NT2/D1 (cell line): ENCODE measurements at places on chromosomes 12 and 14.

- DNase-seq, result no peak
Measured at GRCh38 chr12:79086541-79087296, 222.1 kb downstream of the SYT1 start.

DNA sequence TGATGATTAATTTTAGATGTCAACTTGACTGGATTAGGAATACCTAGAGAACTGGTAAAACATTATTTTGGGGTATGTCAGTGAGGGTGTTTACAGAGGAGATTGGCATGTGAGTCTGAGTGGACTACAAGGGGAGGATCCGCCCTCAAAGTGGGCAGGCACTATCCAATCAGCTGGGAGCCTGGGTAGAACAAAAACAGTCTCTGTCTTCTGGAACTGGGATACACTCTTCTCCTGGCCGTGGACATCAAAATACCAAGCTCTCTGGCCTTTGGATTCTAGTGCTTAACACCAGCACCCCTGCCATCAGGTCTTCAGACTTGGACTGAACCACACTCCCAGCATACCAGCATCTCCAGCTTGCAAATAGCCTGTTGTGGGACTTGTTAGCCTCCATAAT is 4.4 kb upstream of the SCAF11 start:
- no peak for DNase-seq

DNA sequence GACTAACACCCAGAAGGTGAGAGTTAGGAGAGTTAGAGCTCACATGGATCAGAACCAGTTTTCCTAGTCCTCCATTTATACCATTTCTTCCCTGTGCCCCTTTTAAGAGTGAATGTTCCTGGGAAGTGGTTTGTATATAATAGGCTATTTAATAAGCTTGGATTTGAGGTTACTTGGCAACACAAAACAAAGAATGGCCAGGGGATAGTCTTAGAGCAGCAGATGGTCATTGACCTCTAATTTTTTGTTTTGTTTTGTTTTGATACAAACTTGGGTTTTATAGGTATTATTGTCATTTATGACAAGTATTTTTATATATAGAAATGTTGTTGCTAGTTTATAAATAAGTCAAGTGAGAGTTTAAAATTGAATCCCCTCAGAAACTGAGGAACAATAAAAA is 35.8 kb downstream of the VEZT start:
- no peak for DNase-seq

GRCh38 chr14:78638926-78639325 is 468.8 kb downstream of the NRXN3 start:
- no peak for DNase-seq

DNA sequence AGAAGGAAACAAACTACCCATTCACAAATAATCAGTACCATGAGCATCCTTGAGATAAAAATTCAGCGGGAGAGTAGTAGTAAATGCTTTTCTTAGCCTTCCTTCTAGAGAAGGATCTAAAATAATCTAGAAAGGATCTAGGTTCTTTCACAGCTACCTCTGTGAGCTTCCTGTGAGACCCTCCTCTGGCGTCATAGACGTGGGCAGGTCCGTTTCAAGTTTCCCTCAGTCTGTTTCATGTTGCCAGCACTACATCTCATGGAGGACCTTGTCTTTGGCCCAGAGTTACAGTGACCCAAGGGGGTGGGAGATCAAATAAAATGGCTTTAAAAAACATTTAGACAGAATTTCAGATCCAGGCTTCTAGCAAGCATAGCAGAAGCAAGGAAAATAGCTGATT is 13.6 kb downstream of the DAAM1 start:
- no peak for DNase-seq
